Stimulated activated CD8-positive, alpha-beta memory T cell treated with anti-CD3 and anti-CD28 coated beads, Interleukin-7, amount 100 ng/mL, for 4 hours (primary cell): ENCODE measurements at places on chromosomes 6 and 20.
A peak's percentile ranks its signal among the peaks of the same experiment; 100 is the strongest.

DNA sequence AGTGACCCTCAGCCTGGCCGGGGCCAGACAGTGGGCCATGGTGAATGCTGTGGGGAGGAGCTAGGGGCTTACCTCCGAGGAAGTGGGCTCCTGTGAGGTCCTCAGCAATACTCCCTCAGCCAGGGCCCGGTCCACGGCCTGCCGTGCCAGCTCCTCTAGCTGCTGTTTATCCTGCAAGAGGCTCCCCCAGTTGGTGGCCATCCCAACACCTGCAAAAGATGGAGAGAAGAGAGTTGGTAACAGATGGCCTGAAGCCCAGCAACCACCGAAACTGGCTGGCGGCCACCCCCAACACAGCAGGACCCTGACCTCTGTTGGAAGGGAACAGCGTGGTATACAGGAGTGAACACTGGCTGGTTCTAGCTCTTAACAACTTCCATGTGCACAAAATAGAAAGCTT is 4.0 kb downstream of the GSS start:
- no peak for DNase-seq

DNA sequence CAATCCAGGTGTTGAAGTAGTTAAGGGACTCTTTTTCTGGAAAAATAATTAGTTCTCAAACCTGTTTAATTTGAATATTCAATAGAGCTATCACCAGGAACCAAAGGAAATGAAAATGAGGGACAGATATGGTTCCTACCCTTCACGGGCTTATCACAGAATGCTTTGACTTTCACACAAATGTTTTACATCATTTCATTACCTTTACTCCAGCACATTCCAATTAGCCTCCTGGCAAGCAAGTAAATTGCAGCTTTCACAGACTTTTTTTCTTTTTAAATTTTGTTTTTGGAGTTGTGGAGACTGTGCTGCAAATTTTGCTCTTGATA is 35.2 kb downstream of the PLEKHG1 start:
- no peak for DNase-seq

DNA sequence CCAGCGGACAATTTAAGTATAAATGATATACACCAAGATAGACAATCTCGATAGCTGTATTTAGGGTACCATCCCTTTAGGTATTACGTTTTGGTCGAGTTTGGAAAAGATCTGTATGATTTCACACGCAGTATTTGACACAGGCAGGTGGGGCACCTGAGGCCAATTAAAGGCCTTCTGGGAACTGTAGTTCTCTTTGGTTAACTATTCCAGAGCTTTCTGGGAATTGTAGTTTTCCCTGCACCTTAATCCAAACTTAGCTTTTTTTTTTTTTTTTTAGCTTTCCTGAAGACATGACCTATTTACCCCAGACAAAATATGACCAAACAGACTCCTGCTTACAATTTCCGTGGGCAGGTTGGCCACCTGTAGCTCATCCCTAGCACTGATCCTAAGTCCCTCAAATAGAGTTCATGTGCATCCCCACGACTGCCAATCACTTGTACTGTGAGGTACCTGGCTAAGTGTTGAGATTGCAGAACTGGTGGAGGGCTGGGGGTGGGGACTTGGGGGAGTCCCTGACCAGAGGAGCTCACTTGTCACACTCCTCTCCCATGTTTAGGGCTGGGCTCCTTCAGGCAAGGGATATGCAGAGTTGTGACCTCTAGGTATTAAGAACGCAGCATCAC is 999 bp upstream of the EHMT2 start:
- no peak for DNase-seq

- no peak for DNase-seq
Observed at GRCh38 chr20:56987986-56988385, 278.5 kb downstream of the BMP7 start.

- DNase-seq, result no peak
Observed at GRCh38 chr6:134593887-134594286, 276.0 kb upstream of the SGK1 start.

- no peak for DNase-seq
Observed at GRCh38 chr6:139325686-139326085, 33.9 kb upstream of the TXLNB start.

GRCh38 chr6:83615025-83615999 is 93.6 kb downstream of the SNAP91 start:
- no peak for DNase-seq

DNA sequence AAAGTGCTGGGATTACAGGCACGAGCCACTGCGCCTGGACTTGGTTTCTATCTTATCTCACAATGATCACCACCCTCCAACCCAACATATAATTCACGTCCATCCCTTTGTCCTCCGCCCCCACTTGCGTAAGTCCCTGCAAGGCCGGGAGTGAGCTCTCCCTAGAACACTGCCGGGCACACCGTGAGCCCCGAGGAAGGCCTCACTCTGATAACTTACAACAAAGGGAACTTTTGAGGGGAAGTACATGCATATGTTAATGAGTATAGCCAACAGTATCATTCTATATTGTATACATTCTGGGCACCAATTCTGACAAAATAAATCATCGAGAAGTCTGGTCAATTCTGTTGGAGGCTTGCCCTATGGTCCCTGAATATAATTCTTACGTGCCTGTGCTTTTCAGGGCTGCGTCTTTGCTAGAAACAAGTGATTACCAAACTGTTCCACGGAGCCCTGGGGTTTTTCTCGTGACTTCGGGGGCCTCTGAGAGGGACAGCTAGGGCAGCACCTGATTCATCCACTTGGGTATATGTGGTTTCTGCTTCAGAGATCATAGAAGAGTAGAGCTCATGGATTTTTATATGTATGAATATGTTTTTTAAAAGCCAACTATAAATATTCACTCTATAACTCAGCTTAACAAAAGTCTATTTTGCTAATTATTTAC is 469.8 kb upstream of the AGPAT4 start:
- DNase-seq, result no peak

DNA sequence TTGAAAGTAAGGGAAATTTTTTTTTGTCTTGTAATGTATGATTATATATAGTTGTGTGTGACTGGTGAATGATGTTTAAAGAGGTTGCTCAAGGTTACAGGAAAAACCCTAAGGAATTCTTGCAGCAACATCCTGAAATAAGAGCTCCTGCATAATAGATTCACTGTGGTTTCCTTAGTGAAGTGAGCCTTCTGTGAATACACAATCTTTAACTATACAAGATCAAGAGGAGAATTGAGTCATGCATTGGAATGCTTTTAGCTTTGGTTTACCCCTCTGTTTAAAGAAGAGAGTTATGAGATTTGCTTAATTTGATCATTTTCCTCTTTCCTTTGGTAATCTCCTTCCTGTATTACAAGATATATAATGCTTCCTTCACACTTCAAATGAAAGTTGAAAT is 141.6 kb upstream of the EYA4 start:
- DNase-seq, result no peak

GRCh38 chr6:90297115-90297866 is 648 bp upstream of the BACH2 start:
- no peak for DNase-seq

DNA sequence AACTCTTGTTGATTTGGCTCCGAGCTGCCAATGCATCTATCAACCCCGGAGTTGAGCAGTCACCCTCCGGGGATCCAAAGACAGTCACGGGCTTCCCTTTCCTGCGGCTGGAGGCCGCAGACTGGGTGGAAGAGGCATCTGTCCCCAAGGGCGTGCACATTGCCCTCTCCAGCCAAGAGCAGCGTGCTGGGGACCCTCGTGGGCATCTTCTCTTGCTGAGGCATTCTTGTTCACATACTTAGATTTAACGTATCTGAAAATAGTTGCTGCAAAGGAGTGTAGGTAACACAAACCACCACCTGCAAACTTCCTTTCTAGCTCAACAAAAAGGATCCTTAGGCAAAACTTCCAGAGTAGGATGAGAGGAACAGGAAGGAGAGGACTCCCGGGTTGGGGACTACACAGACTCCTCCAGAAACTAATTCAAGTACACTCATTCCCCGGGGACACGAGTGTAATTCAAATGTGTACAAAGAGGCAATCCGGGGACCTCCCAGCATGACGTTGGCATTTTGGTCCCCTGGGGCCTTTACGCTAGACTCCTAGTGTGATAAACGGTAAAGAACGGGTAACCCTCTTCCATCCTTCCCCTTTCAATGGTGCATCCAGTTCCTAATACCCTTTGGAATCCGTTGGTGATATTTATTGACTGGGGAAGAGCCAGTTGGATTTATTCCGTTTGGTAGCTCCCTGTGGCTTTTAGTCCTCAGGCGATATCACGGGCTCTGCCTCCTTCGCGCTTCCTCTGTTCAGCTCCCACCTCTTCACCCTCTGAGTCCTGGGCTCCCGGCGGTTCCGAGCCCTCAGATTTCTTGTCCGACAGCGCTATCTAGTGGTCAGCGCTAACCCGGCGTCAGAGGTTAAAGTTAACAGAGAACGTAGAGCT is 2.7 kb upstream of the COL12A1 start:
- DNase-seq, result peak; percentile 57

- no peak for DNase-seq
Observed at GRCh38 chr20:8216375-8217200, 84.5 kb downstream of the PLCB1 start.

- no peak for DNase-seq
Observed at GRCh38 chr20:53381568-53382262, 211.9 kb downstream of the ZNF217 start.

- peak; percentile 57 for DNase-seq
Observed at GRCh38 chr6:3456898-3457709, at the start of gene SLC22A23. Gene SLC22A23 (minus strand): TSS chr6:3457050. CDS start chr6:3456559, 491 bp downstream.

- DNase-seq, result no peak
Observed at GRCh38 chr6:38345586-38345985, 294.1 kb downstream of the BTBD9 start.

DNA sequence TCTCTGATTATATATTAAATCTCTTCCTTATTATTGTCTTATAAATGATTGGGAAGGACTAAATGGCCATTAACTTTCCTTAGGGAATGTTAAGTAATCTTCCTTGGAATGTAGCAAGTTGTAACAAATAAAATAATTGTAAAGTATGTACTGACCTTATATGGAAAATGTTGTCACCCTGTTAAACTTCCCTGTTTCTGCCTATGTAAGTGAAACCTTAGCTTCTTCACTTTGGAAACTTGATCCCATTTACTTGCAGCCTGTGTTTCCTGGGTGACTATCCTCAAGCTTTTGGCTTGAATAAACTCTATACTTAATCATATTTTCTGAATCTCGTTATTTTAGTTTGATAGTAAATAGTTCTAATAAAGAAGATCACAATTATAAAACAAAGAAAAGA is 519.5 kb upstream of the PTCHD4 start:
- no peak for DNase-seq

DNA sequence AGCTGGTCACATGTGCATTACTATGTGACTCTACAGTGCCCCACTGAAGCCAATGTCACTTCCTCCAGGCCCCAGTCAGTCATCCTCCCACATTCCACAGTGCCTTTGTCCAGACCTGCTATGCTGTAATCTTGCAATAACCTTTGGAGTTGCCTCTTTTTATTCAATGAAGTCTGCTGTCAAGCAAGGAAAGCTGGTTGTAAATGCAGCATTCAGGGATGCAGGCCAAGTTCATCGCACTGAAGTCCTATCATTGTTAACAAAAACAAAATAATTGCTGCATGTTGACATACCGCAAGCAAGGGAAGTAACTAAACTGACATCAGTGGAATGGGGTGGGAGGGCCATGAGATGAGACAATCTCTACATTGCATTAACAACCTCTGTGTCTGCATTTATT is 131.2 kb upstream of the CDYL start:
- DNase-seq, result no peak

DNA sequence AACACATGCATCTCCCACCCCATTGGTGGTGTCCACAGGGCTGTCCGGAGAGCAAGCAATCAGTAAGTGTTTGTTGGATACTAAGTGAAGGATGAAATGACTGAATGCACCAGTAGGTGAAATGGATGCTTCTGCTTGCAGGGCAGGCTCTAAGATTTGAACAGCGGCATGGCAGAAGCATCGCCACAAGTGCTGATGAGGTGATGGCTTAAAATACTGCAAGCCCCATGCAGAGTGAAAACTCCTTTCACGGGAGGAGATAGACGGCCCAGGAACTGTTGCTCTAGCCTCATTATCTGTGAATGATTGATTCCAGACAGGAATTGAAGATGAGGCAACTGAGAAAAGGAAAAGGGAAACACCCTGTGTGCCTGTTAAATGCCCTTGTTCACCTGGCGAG is 158.9 kb downstream of the LY86 start:
- no peak for DNase-seq

DNA sequence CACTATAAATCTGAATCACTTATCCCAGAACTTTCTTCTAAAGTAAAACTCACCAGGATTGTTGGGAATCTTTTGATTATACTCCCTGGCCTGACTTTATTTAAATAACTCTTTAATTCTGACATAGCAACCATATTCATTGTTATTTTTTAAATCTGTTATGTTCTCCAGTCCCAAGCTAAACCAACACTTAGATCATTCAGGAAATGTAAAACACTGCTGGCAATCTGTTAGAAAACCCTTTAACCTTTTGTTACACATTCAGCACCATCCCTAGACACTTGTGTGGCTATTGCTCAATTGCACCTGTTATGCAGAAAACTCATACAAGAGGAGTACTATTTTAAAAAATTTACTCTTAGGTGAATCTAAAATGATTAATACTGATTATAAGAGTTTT is 101.8 kb upstream of the NHSL1 start:
- DNase-seq, result no peak

DNA sequence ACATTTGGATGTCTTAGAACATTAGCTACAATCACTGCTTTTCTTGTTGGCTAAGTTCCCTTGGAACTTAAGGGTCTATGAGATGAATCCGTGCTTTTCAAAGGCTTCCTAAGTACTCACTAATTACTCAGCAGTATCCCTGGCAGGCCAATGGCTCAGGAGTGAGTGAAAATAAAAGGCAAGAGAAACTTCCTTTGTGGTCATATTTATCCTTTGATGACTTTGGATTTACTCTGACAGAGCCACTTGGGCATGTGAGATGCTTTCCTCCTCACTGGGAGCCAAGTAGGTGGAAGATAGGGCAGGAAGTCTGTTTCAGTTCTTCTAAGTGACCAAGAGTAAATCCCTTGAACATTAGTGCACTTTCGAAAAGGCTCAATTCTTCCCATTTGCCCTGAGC is 224.3 kb upstream of the FOXA2 start:
- no peak for DNase-seq

DNA sequence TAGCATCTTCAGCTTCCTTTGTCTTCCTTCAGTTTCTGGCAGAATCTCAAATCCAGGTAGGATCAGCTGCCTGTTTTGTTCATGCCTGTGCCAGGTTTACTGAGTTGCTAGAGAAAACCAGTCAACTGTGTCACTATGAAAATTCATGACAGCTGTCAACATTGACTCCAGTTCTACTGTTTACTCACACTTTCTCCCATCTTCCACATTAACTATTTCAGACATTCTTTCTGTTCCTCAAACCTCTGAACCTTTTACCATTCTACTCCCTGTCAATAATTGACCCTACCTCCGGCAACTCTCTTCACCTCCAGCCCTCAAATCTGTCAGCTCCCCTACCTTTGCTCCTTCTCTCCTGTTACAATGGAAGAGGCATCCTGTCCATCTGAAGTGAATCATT is 8.5 kb downstream of the ENPP4 start:
- DNase-seq, result no peak

- no peak for DNase-seq
Observed at GRCh38 chr6:132219901-132220300, 181.4 kb downstream of the MOXD1 start.

- no peak for DNase-seq
Observed at GRCh38 chr20:47319517-47320252, 36.8 kb downstream of the ZMYND8 start.
